ENCODE measurements at places on chromosomes 12 and 14.

- peak; percentile 31 for DNase-seq
These were observed 92.7 kb downstream of the PAH start for GRCh38 chr12:102824218-102824835.

DNA sequence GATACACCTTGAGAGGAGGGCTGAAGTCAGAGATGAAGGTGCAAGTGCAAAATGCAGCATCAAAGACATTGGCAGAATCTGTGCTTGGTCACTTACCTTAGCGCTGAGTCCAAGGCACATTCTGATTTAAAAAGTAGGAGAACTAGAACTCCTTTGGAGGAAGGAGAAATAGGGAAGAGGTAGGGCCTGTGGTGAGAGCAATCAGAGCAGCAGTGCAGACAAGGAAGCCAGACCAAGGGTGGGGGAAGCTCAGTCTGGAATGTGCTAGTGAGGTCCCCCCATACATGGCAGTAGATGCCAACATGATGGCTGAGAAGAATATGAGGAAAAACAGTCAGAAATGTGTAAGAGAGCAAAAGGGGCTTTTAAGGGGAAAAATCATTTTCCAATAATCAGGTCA lies 206.5 kb downstream of the SSPN start:
- no peak for DNase-seq

GRCh38 chr14:91223028-91223783 lies 21.3 kb downstream of the GPR68 start:
- DNase-seq = no peak

DNA sequence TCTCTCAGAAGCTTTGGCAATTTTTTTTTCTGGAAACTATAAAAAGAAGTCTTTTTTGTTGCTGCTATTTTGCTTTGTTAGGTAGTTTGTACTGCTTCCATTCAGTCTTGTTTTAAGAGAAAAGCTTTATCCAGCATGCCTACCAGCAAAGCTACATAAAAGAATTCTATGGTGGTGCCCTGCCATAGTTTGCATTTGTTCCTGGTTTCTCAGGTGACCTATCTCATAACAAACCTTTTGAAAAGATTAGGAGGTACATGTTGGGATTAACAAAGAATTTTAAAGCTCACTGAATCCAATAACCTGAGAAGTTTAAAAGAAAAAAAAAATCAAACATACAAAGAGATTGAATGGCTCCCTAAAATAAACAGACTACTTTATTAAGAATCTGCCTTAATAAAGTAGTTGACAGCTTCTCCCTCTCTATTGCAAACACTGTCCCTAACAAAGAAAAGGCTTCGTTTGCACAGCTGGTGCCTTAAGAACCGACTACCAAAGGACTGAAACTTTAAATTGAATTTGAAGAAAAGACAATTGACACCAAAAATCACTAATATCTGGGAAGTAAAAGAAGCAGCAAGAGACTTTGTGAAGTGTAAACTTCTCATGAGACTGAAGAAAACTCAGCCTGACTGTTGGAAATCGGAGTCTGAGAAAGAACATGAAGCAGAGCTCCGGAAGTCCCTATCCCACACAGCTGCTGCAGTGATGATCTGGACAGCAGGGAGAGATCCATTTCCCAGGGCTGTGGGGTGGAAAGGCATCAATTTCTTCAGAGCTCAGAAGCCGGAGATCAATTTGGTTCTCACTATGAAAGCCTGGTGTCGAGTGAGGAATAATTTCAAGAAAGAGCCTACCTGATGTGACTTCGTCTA lies 102.7 kb upstream of the PLEKHA5 start:
- DNase-seq = no peak

DNA sequence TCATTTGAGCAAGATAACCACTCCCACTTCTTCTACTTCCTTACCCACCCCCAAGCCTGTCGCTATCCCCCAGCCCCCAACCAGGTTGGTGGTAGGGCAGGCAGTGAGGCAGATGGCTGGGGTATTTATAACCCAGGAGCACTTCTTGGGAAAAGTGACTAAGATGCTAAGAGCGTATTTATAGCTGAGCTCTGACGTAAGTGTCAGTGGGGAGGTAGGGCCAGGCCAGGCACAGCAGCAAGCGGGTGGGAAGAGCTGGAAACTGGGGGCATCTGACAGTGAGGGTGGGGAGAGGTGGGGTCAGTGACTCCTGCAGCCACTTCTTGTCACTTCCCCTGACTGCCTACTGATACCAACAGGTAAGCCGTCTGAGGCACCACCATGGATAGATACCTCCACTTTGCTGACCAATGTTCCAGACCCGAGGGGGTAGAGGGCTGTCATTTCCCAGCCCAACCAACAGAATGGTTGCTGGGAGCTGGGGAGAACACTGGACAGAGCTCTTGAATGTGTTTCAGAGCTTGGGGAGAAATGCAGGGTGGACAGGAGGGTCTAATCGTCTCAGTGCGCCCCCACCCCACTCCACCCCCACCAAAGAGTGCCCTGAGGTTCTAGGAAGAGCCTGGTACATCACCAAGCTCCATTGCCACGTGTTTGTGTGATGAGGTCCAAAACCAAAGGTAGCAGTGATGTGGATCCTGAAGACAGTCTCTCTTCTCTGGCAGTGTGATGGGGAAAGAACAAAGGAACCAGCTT lies 2.7 kb upstream of the INHBE start:
- no peak for DNase-seq

DNA sequence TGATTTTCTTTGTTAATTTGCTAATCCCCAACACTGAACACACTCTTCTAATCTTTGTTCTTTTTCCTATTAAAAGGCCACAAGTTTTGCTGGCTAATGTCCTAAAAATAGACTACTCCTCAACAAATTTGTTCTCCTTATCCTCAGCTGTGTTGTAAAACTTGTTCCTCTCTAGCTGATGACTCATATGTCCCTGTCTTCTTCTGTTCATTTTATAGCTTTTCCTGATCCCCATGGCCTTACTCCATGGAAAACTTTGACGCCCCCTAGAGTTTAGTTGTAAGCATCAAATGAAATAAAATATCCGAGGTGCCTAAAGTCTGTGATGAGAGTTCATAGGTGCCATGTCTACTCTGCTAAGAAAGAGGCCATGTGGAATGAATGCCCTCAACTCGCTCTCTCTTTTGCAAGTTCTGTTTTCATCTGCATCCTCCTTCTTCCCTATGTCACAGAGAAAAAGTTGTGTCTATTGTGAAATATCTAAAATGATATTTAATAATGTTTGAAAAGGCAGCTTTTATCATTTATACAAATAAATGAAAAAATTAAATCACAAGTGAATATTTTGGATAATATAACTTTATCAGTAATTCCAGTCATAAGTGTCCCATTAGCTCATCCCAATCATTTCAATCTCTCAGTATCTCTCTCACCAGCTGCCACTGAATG lies 237.9 kb downstream of the IPO8 start:
- no peak for DNase-seq

DNA sequence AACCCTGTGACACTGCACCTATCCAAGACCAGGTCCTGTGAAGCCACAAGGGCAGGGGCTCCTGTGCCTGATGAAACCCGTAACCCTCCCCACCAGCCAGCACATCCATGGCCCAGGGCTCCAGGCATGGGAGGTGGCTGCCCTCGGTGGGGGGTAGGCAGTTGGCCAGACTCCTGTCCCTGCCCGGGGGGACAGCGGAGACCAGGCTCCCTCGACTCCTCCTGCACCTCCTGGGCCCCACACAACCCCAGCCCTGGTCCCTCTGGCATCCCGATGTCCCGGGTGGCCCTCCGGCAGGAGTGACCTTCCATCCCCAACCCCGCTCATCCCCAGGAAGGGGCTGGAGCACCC lies 11.4 kb downstream of the AKT1 start:
- DNase-seq = no peak

DNA sequence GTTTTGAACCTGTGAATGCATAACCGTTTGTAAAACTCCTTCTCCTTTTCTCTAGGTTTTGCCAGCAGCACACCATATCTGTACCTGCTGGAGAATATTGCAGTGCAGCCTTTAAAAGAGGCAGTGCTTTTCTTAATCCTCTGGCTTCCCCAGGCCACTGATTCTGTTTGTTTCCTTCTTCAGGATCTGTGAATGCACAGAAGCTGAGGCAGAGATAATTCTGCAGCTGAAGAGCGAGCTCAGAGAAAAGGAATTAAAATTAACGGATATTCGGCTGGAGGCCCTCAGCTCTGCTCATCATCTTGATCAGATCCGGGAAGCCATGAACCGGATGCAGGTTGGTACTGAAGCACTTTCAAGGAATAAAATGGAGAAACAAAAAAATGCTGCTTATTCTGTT lies 348.7 kb downstream of the NAV3 start:
- DNase-seq = no peak

GRCh38 chr12:91902860-91903683 lies 242.6 kb downstream of the BTG1 start:
- DNase-seq = no peak

- no peak for DNase-seq
These were observed 42.3 kb downstream of the KIF26A start for GRCh38 chr14:104180561-104181165.

DNA sequence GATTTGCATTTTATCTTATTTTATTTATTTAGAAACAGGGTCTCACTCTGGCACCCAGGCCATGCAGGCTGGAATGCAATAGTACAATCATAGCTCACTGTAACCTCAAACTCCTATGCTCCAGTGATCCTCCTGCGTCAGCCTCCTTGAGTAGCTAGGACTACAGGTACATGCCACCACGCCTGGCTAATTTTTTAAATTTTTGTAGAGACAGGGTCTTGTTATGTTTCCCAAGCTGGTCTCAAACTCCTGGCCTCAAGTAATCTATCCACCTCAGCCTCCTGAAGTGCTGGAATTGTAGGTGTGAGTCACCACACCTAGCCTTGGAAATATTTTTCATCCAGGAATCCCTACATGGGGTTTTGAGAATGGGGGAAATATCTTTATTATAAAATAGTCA lies 84.6 kb downstream of the MAPKAPK5 start:
- DNase-seq = no peak
